IMR-90 (cell line): ENCODE measurements at places on chromosomes 5 and 9.

- no peak for DNase-seq
Measured at GRCh38 chr9:87657893-87658292, 68.0 kb upstream of the CTSL start.

DNA sequence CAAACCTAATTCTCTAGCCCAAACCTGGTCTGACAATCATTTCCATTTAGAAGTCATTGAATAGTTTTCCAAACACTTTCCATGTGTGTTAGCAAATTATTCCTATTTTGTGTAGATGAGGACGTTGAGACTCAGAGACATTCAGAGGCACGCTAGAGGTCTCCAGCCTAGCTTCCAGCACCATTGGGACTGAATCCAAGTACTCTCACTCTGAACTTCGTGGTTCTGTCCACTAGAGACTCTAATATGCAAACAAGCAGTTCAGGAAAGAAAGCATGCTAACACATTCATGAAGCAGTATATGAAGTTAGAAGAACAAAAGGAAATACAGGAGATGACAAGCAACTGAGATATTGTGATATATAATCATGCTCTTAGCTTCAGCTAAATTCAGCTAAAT, 354.8 kb downstream of the NTRK2 start:
- DNase-seq, result no peak

- no peak for DNase-seq
Measured at GRCh38 chr5:77151501-77151900, 59.0 kb upstream of the PDE8B start.

DNA sequence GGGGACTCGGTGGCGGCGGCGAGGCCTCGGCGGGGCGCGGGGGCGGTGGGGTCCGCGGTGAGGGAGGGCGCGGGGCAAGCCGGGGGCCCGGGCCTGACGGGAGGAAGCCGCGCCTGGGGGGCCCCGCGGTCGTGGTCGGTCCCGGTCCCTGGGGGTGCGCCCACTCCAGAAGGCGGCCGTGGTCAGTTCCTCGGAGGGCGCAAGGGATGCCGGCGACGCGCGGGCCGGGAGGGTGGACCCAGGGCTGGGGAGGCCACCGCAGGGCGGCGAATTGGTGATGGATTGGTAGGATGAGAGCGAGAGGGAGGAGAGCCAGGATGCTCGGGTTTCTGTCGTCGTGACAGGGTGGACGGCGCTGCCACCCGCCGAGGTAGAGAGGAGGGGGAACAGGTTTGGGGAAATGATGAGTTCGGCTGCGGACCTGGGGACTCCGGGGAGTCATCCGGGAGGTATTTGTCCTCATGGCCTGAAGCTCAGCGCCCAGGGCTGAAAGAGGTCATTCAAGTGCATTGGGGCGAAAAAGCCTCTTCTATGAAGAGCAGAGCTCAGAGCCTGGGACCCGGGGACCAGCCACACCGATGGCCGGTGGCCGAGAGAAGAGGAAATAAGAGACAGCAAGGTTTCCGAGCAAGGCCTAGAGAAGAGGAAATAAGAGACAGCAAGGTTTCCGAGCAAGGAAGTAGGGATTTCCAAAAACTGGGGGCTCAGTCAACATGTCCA, 557 bp downstream of the GNG10 start:
- DNase-seq, result peak; percentile 13

GRCh38 chr5:43573058-43573457, 16.2 kb upstream of the PAIP1 start:
- DNase-seq, result peak; percentile 43

DNA sequence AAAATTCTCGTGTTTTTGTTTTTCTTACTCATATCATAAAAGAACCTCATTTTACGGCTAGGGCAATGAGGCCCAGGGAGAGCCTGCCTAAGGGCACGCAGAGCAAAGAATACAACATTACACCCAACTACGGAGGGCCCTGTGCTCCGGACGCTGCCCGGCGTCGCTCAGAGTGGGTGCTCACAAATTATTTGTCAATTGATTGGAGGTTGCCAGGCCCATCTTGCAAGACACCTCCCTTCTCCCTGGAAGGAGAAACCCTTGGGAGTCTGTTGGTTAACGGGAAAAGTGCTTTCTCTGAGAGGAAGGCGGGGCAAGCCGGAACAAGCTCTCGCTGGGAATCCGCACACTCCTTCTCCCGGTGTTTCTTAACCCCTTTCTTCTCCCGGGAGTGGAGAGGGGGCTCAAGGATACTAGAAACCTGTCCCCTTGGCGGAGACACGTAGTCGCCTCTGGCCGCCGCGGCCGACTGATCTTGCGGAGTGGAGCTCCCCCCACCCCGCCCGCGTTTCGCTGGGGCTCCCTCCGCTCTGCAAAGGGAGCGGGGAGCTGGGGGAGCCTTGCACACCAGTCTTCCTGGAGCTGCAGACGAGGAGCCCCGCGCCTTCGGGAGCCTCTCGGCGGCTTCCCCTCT, 599.3 kb upstream of the SGCD start:
- DNase-seq, result no peak

GRCh38 chr5:142807372-142807911, 37.3 kb downstream of the ARHGAP26 start:
- no peak for DNase-seq

DNA sequence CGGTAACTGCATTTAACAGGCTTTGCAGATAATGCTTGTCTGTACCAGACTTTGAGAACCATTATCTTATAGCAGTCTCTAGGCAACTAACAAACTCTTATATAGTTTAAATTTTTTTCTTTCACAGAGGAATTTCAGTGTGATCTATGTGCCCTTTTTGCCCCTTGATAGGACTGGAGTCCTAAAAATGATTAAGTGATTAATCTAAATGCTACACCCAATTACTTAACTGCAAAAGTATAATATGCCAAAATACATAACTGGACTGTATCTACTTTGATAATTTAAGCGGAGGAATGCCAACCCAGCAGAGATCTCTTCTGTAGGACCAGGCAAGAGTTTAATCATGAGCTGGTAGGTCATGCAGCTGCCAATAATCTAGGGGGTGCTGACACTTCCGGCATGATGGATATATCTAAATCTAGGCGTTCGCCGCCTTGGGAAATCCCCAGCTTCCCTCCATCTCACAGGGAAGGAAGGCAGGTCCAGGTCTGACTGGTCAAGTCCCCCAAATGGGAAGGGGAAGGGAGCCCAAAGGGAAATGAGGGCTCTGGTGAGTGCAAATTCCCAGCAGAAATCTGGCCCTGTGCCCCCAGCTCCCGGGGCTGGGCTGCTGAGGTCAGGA, 205.6 kb downstream of the GAPVD1 start:
- no peak for DNase-seq

GRCh38 chr5:138463419-138464007, 1.8 kb upstream of the EGR1 start:
- no peak for DNase-seq

DNA sequence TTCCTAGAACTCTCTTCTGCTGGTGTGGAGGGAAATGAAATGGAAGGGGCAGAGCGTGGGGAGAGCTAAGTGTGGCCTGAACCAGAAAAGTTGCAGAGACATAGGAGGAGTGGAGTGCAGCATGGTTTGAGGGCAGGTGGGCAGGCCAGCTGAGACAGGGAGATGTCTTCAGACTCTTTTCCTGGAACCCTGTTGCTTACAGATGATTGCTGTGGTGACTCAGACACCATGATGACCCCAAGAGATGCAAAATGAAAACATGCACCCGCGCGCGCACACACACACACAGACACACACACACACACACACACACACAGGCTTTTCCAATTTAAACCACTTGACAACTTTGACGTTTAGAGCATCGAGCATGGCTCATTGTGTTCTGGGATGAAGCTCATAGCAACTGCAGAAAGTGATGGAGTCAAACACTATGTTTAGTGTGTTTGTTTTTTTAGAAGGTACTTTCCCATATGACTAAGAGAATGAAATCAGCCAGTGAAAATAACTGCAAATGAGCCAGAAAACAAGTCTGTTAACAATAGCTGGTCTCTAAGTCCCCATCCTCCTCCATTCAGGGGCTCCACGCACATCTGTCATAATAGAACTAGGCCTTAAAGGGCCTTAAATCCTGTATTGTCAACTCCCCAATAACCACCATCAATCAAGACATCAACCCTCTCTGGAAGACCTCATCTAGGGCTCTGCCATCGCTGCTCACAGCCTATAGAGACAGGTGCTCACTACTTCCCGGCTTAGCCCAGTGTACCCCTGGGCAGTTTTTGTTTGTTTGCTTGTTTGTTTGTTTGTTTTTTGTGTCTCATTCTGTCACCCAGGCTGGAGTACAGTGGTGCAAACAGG, 9.6 kb downstream of the TMOD1 start:
- DNase-seq, result peak; percentile 95

DNA sequence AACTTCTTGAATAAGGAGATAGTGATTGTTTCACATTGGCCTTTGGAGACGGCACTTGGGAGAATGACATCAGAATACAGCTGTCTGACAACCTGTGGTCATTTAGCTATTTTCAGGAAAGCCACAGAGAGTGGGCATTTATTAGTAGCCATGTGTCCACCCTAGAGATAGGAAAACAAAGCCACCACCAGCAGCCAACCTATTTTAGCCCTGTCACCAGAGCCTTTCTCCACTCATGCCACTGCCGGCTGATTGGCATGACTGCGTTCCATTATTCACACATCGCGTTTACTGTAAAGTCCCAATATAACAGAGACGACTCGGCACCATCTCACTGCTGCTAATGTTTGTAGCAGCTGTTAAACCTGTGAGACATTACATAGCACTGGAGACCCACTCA, 330.1 kb downstream of the NDUFS4 start:
- DNase-seq, result no peak

DNA sequence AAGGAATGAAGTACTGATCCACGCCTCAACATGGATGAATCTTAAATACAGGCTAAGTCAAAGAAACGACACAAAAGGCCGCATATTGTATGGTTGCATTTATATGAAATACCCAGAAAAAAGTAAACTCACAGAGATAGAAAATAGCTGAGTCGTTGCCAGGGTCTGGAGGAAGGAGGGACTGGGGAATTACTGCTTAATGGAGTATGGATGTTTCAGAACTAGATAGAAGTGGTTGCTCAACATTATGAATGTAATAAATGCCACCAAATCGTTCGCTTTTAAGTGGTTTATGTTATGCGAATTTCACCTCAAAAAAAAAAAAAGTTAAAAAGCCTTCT, 784 bp upstream of the MSANTD3 start:
- DNase-seq, result no peak

GRCh38 chr9:101381833-101382342, 2.9 kb downstream of the BAAT start:
- DNase-seq, result no peak

DNA sequence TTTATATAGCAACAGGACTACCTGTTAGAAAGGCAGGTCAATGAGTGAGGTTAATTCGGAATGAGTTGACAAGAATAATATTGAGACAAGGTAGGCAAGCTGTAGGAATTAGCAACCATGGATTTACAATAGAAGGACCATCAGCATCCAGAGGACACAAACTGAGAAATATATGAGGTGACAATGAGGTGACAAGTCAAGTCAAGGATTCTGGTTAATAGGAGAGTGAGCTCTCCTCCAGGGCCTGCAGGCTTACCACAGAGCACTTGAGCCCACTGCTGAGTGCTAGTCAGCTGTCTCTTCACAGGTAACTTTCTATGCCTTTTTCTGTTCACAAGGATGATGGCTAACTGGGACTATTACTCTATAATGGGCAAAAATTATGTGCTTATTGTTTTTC, 227.2 kb downstream of the MRPS30 start:
- no peak for DNase-seq

DNA sequence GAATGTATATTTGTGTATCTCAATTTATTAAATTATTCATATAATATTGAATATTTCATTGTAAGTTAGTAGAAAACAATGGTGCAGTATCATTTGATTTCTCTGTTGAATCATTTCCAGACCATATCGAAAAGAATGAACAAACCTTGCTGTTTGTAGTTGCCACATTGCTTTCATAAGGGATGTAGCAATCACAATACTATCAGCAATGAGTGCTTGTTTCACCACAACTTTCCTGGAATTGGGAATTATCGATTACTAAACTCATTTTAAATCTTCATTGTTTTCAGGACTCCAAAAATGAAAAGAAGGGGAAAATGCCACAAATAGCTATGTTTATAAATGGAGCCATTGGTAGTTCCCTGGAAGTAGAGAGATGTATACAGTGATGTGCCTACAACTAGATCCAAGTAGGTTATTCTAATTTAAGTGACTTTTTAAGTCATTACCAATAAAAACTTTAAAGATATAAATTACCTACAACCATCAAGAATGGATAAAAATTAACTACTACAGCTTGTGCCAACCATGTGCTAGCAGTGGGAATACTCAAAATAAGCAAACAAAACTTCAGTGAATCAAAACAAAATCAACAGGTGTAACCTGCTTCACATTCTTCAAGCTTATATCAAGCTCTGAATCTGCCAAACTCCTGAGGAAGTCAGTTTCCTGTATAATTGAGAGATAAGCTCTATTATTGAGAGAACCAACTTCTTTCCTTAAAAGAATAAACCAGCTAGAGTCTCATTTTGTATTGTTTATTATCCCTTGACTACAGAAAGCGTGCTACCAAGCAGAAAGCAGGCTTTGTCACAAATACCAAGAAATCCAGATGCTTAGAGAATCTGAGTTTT, 358.6 kb downstream of the ADGRV1 start:
- no peak for DNase-seq

GRCh38 chr5:54831233-54831632, 154.2 kb downstream of the ESM1 start:
- no peak for DNase-seq

DNA sequence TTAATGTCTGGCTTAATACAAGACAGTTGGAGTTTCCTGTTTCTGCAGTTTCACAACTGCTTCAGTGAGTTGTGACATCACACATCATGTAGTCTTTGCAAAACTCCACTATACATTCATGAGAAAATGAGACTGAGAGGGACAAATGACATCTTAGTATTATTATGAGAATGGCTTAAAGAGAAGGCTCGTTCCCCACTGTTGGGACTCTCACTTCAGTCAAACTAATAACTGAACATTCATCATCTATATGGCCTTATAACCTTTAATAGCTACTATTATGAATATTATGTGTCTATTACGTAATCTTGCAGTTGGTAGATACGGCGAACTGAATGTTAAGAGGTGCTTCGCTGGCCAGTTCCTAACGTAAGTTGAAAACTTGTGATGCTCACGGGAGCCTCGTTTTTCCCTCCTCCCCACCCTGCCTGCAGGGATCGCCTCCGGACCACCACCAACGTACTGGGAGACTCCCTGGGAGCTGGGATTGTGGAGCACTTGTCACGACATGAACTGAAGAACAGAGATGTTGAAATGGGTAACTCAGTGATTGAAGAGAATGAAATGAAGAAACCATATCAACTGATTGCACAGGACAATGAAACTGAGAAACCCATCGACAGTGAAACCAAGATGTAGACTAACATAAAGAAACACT, 79.4 kb downstream of the SLC1A3 start:
- DNase-seq, result no peak

DNA sequence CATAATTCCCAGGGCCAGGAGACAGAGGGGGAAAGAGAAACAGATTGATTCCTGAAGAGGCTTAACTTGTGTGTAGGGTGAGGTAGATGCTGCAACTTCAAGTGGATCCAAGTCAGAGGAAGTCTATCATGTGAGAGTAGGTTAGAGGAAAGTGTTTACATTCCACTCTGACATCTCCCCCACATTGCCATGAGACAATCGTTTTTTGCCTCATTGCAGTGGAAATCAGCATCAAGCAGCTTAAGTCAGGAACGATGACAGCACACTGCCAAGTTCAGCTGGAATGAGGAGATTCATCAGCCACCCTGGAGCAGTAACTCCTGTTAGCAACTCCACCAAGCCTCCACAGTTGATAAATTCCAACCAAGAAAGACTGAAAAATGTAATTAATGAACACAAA, 689.7 kb upstream of the MEF2C start:
- peak; percentile 72 for DNase-seq

GRCh38 chr5:176884571-176884890, 14.6 kb downstream of the HK3 start:
- no peak for DNase-seq
